Endodermal cell (in vitro differentiated cells): ENCODE measurements at places on chromosomes 3 and 15. TPM values are rescaled to one million over a fixed set of nuclear protein-coding genes. Genes with fewer than 3 reads are reported as not detected.

Gene SEMA3B
- total RNA-seq = 10.3 to 25.0 TPM (median 10.9 TPM) in 3 replicates

Gene ATG7
- 31.0 to 33.9 TPM (median 32.7 TPM) in 3 replicates for total RNA-seq

Gene TATDN2
- 18.5 to 35.9 TPM (median 34.0 TPM) in 3 replicates for total RNA-seq

Gene SLC35G2
- 1.4 and 2.1 TPM in 2 replicates for total RNA-seq

Gene ROPN1B
- not detected in 2 replicates for total RNA-seq

Gene IGDCC3
- 6.3 to 8.4 TPM (median 7.9 TPM) in 3 replicates for total RNA-seq

Gene SYNPR
- 0.34 TPM in 1 of 3 replicates, not detected in the others for total RNA-seq

DNA sequence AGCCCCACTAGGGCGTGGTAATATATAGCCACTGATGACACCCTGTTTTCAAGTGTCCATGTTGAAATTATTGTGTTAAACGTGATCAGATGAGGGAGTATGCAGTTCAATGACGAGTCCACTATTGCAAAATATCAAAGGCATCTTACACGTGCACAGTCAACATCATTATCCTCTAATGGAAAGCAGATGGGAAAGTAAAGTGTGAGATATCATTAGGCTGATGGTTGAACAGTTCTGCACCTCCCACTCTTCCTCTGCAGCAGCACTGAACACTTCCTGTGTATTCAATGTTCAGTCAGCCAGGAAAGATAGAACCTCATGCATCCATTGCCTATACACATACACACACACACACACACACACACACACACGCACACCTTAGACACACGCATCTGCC is 431.8 kb upstream of the CCDC54 start:
- no peak overlapping the region for H3K4me3 ChIP-seq
- no peak overlapping the region for H3K27ac ChIP-seq
- H3K4me1 ChIP-seq = no peaks in the 10 kb centered on the region

- no peaks in the 10 kb centered on the region for H3K4me1 ChIP-seq
- H3K36me3 ChIP-seq = no peaks in the 10 kb centered on the region
- no peak for DNase-seq
- H3K27ac ChIP-seq = no peak overlapping the region
Observed at GRCh38 chr3:61401359-61401758, 150.1 kb upstream of the FHIT start.

GRCh38 chr3:183517607-183518006 is 37.9 kb downstream of the KLHL6 start:
- no peaks in the 10 kb centered on the region for H3K4me1 ChIP-seq
- no peaks in the 10 kb centered on the region for H3K36me3 ChIP-seq
- H3K27ac ChIP-seq = no peak overlapping the region
- no peak for DNase-seq

GRCh38 chr3:133428552-133428951 is 28.7 kb downstream of the BFSP2 start:
- no peak overlapping the region for H3K4me3 ChIP-seq
- H3K36me3 ChIP-seq = no peaks in the 10 kb centered on the region
- no peaks in the 10 kb centered on the region for H3K27me3 ChIP-seq
- no peak overlapping the region for H3K27ac ChIP-seq

- H3K27ac ChIP-seq = no peak overlapping the region
- no peak overlapping the region for H3K4me3 ChIP-seq
- no peaks in the 10 kb centered on the region for H3K4me1 ChIP-seq
Observed at GRCh38 chr3:47117807-47118364, 46.0 kb downstream of the SETD2 start.

- no peak overlapping the region for H3K4me3 ChIP-seq
- DNase-seq = peak; percentile 85
- no peak overlapping the region for H3K27ac ChIP-seq
- H3K27me3 ChIP-seq = no peaks in the 10 kb centered on the region
- H3K4me1 ChIP-seq = no peaks in the 10 kb centered on the region
Observed at GRCh38 chr15:98177966-98178592, 217.6 kb downstream of the ARRDC4 start.

DNA sequence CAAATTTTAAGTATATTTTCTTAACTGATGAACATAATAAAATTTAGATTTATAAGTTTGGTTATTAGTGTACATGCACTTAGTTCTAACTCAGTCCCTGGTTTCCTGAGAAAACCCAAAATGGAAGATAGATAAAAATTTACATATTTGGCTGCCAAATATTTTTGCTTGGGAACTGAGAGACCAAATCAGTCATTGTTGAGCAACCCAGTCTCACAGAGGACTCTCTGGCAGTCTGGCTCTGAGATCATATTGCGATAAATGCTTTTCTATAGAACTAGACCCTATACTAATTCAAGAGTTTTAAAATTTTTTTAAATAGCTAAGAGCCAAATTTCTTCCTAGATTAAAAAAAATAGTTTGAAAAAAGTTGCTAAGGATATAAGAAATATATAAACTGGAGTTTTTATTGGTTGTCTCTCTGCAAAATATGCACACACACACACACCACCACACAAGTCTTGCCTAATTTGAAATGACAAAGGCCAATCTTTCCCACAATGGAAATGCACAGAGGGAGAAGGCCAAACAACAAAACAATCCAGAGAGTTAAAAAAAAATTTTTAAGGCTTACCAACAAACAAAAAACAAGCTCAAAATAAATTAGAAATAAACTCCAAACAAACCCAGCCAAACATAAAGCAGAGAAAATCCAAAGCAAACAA is 259.5 kb downstream of the MECOM start:
- H3K4me3 ChIP-seq = no peak overlapping the region
- peaks cover 11% of the 10 kb centered on the region for H3K4me1 ChIP-seq
- no peak for DNase-seq
- peak overlapping the region; percentile 96 for H3K27ac ChIP-seq

DNA sequence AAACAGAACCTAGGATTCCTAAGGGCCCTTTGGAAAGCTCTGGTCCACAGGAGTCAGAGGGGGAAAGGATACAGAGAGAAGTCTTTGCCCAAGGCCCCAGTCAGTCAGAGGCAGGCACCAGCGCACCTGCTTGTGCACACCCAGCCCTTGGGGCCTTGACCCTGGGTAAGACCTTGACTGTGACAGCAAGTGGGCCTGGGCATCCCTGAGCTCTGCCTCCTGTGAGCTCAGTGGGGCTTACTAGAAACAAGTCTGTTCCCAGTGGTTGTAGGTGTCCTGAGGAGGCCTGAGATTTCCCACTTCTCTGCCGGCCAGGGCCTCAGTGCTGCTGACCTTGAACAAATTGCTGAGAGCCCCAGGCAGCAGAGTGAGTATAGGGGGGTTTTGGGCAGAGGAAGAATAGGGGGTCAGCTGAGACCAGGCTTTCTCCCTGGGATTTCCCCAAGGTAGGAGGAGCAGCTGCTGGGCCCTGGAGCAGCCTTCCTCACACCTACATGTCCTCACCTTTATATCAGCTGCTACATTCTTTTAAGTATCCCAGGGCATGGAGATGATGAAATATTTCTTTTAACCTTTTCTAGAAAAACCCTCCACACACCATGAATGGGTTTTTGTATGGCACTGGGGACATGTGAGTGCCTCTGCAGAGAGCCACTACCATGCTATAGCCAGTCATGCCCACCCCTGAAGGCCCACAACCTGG is 9.7 kb upstream of the DAG1 start:
- DNase-seq = peak; percentile 70
- no peaks in the 10 kb centered on the region for H3K36me3 ChIP-seq
- H3K27ac ChIP-seq = peak overlapping the region; percentile 36
- H3K4me1 ChIP-seq = peaks cover 27% of the 10 kb centered on the region

DNA sequence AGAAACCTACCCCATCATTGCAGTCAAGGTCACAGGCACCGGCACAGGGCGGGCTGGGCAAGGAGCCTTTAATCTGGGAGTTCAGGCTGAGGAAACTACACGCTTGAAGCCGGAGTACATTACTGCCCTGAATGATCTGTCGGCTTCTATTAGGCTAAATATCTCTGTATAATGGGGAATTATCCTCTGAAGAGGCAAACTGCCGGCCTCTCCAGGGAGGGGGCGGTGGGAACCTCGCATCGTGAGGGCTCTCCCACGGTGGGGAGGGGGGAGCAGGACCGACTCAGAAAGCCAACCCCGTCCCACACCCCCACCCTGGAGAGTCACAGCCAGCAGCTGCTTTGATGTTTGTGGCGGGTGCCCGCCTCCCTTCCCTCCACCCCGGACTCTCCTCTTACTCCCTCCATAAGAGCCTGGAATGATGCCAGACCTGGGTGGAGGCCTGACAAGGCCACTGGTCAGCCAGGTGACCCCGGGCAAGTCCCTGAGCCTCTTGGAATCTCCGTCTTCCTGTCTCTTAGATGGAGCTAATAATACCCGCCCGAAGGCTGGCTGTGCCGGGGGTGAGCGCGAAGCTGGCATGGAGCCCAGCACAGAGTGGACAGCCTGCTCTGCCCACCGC is 63.4 kb upstream of the LINGO1 start:
- DNase-seq = no peak
- no peaks in the 10 kb centered on the region for H3K36me3 ChIP-seq
- H3K4me1 ChIP-seq = no peaks in the 10 kb centered on the region
- no peak overlapping the region for H3K4me3 ChIP-seq
- H3K27me3 ChIP-seq = no peaks in the 10 kb centered on the region
- no peak overlapping the region for H3K27ac ChIP-seq

DNA sequence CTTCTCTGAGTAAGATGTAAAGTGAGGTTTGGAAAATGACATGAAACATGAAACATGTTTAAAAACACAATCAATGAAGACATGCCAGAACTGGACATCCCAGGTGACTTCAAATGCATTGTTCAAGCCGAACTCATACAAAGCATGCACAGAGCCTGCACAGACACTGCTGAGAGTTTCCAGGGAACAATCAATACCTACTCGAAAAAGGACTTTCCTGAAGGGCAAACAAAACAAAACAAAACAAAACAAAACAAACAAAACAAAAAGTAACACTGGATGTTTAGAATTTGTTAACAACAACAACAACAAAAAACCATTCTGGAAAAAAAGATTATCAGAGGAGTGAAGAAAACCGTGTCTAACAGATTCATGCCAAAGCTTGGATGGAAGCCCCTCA is 10.5 kb upstream of the TM4SF19 start:
- no peak overlapping the region for H3K27ac ChIP-seq
- H3K4me1 ChIP-seq = no peaks in the 10 kb centered on the region
- DNase-seq = no peak

GRCh38 chr15:98567951-98568350 is 80.4 kb upstream of the IGF1R start:
- no peaks in the 10 kb centered on the region for H3K4me1 ChIP-seq
- no peak overlapping the region for H3K4me3 ChIP-seq
- H3K36me3 ChIP-seq = no peaks in the 10 kb centered on the region
- H3K27me3 ChIP-seq = no peaks in the 10 kb centered on the region
- DNase-seq = no peak

GRCh38 chr15:70806992-70807712 is 43.8 kb upstream of the UACA start:
- DNase-seq = peak; percentile 13
- no peaks in the 10 kb centered on the region for H3K27me3 ChIP-seq
- H3K4me3 ChIP-seq = no peak overlapping the region
- H3K36me3 ChIP-seq = no peaks in the 10 kb centered on the region
- no peak overlapping the region for H3K27ac ChIP-seq

DNA sequence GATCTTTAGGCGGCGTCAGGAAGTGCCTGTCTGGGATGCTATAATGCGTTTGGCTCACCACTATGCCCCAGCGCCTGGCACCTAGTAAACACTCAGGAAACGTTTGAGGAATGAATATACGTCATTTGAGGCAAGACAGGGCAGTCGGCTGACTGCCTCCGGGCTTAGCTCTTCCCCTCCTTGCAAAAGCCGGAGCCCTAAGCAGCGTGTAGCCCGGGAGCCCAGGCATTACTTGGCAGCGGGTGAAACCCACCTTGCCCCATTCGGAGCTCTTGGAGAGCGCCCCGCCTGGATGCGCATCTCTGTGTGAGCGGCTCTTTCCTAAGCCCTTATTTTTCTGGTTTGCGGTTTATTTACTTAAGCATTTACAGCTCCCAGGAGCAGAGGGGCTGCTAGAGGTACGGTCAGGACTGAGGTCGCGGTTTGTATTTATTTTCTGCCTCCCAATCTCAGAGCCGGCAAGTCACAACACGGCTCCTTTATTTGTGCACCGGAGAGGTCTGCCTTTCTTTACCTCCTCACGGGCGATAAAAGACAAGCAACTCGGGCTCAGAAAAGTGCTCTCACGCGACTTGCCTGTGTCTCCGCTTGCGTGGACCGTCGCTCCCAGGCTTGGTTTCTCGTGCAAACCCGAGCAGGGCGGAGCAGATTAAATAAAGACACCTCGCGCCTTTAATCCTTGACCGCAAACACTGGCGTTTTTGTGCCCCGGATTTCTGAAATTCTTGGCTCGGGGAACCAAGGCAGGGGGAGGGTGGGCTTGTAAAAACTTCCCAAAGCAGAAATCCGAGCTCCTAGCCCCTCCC is 737 bp upstream of the ITPR1 start:
- H3K27me3 ChIP-seq = peaks cover 61% of the 10 kb centered on the region
- DNase-seq = peak; percentile 85
- H3K36me3 ChIP-seq = no peaks in the 10 kb centered on the region
- H3K4me3 ChIP-seq = peak overlapping the region; percentile 93
- H3K4me1 ChIP-seq = no peaks in the 10 kb centered on the region

- H3K4me1 ChIP-seq = no peaks in the 10 kb centered on the region
- H3K4me3 ChIP-seq = no peak overlapping the region
- no peak overlapping the region for H3K27ac ChIP-seq
- H3K36me3 ChIP-seq = no peaks in the 10 kb centered on the region
Observed at GRCh38 chr15:88821993-88822392, 18.8 kb downstream of the ACAN start.

GRCh38 chr3:27279123-27279522 is 90.1 kb downstream of the NEK10 start:
- no peaks in the 10 kb centered on the region for H3K36me3 ChIP-seq
- H3K27me3 ChIP-seq = no peaks in the 10 kb centered on the region
- no peak overlapping the region for H3K27ac ChIP-seq
- peak; percentile 63 for DNase-seq
- no peak overlapping the region for H3K4me3 ChIP-seq

DNA sequence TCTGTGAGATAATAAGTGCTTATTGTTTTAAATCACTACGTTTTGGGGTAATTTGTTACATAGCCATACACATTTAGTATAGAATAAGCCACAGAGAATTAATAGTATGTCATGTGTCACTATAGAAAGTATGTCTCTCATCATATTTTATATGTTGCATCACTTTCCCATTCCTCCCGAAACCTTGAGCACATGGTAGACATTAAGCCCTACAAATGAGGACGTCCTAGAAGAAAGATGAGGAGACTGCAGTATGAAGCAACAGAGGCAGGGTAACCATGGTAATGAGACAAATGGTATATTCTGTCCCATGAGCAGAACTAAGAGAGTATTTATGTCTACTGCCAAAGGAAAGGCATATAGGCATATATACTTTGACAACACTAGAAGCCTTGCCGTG is 720.2 kb downstream of the ROBO1 start:
- H3K4me3 ChIP-seq = no peak overlapping the region
- no peaks in the 10 kb centered on the region for H3K4me1 ChIP-seq
- no peak for DNase-seq
- no peaks in the 10 kb centered on the region for H3K27me3 ChIP-seq
- no peak overlapping the region for H3K27ac ChIP-seq
- H3K36me3 ChIP-seq = no peaks in the 10 kb centered on the region

GRCh38 chr3:58824285-58824684 is 157.7 kb upstream of the FAM3D start:
- DNase-seq = peak; percentile 90
- H3K27me3 ChIP-seq = no peaks in the 10 kb centered on the region
- H3K27ac ChIP-seq = no peak overlapping the region
- H3K4me3 ChIP-seq = no peak overlapping the region
- H3K4me1 ChIP-seq = no peaks in the 10 kb centered on the region
